ENCODE measurements at places on chromosomes 16 and 17. TPM values are rescaled to one million over a fixed set of nuclear protein-coding genes. Genes with fewer than 3 reads are reported as not detected.

GRCh38 chr17:4877089-4877488 lies 22.2 kb upstream of the C17orf107 start:
- DNase-seq: no peak

The FNDC8 gene
- not detected for polyA plus RNA-seq

DNA sequence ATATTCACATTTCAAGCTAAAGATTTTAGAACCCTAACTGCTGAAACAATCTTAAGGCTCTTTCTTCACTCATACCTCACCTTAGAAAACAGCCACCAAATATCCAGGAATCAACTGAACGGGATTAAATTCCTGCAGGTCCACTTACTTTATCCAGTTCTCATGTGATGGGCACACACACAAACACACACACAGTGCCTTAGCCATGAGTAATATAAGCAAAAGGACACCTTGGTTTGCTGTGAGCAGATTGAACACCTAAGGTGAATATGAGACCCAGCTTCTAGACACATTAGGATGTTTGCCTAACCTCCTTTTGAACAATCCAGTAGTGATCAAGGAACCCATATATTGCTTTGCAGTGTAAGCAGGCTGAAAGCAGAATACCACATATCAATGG lies 81.5 kb downstream of the TUBD1 start:
- no peak for DNase-seq

GRCh38 chr16:3722508-3722907 lies 5.2 kb upstream of the TRAP1 start:
- no peak for DNase-seq

- no peak for DNase-seq
These were observed 16.6 kb downstream of the CASKIN2 start for GRCh38 chr17:75498726-75499213.
